ENCODE measurements at places on chromosomes 4 and X. TPM values are rescaled to one million over a fixed set of nuclear protein-coding genes. Genes with fewer than 3 reads are reported as not detected.
A peak's percentile ranks its signal among the peaks of the same experiment; 100 is the strongest.

- DNase-seq, result no peak
- H3K27ac ChIP-seq, result no peak overlapping the region
- H3K4me1 ChIP-seq, result no peaks in the 10 kb centered on the region
- no peaks in the 10 kb centered on the region for H3K36me3 ChIP-seq
- no peak overlapping the region for H3K4me3 ChIP-seq
Observed at GRCh38 chr4:33116871-33117270, 2396.7 kb downstream of the PCDH7 start.

DNA sequence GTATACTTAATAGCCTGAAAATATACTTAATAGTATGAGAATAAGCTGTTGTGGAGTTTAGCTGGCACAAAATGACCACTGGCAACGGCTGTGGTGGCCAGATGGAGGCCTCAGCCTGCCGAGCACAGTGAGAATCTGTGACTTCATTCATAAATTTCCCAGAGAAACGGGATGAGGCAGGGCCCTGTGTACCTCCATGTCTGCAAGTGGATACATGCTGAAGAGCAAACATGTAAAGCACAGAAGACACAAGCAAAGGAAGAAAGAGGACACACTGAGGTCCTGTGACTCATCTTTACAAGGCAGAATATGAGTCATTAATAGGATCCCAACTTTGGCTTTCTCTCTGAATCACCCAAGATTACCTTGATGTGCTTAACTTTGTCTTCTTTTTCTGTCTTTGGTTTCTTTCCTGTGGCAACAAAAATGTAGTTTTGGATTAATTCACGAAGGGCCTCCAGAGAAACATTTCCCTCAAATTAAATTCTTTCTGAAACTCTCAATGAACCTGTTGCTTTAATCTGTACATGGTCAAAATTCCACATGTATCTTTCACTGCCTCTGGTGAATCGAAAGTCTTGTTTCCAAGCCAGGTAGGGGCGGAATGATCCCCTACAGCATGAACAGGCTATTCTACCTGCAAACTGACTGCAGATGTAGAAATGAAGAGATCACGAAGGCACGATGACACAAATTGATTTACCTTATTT, 56.4 kb downstream of the IRF2 start:
- peaks cover 5% of the 10 kb centered on the region for H3K4me1 ChIP-seq
- DNase-seq, result no peak
- H3K4me3 ChIP-seq, result no peak overlapping the region
- H3K36me3 ChIP-seq, result no peaks in the 10 kb centered on the region

GRCh38 chrX:42585842-42586621, 191.9 kb downstream of the PPP1R2C start:
- no peak overlapping the region for H3K4me3 ChIP-seq
- H3K27me3 ChIP-seq, result peaks cover 11% of the 10 kb centered on the region
- no peaks in the 10 kb centered on the region for H3K4me1 ChIP-seq

GRCh38 chr4:17098996-17099395, 200.6 kb upstream of the LDB2 start:
- no peaks in the 10 kb centered on the region for H3K27me3 ChIP-seq
- no peak for DNase-seq
- H3K27ac ChIP-seq, result no peak overlapping the region
- H3K4me1 ChIP-seq, result no peaks in the 10 kb centered on the region
- no peak overlapping the region for H3K4me3 ChIP-seq

GRCh38 chr4:134243742-134244713, 42.4 kb upstream of the PABPC4L start:
- no peaks in the 10 kb centered on the region for H3K36me3 ChIP-seq
- DNase-seq, result no peak
- H3K4me1 ChIP-seq, result no peaks in the 10 kb centered on the region
- H3K27ac ChIP-seq, result no peak overlapping the region
- no peak overlapping the region for H3K4me3 ChIP-seq

GRCh38 chr4:60962286-60962685, 237.8 kb upstream of the ADGRL3 start:
- no peak for DNase-seq
- H3K36me3 ChIP-seq, result no peaks in the 10 kb centered on the region
- H3K27ac ChIP-seq, result no peak overlapping the region
- H3K4me3 ChIP-seq, result no peak overlapping the region
- H3K27me3 ChIP-seq, result no peaks in the 10 kb centered on the region

GRCh38 chr4:121156822-121157769, 7.0 kb downstream of the TNIP3 start:
- no peak overlapping the region for H3K27ac ChIP-seq
- no peak for DNase-seq
- no peaks in the 10 kb centered on the region for H3K4me1 ChIP-seq
- no peaks in the 10 kb centered on the region for H3K27me3 ChIP-seq
- no peaks in the 10 kb centered on the region for H3K36me3 ChIP-seq
- H3K4me3 ChIP-seq, result peak overlapping the region; percentile 66

DNA sequence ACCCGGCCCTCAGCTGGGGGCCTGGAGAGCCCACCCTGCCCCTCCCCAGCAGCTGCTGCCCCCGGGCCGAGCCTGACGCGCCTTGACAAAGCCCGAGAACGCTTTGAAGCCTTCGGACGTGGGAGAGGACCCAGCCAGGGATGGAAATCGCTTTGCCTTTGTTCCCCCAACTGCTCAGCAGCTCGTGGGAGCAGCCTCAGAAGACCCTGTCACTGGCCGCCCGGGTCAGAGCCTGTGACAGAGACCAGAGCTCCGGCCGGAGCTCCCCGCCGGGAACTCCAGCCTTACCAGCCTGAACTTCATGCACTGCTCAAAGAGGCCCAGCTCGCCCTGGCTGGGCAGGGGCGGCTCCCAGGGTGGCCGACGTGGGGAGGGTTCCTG, 2.6 kb upstream of the SLC6A8 start:
- no peak for DNase-seq
- H3K4me3 ChIP-seq, result no peak overlapping the region
- no peak overlapping the region for H3K27ac ChIP-seq

GRCh38 chr4:107718351-107718965, 1.6 kb downstream of the PAPSS1 start:
- no peaks in the 10 kb centered on the region for H3K27me3 ChIP-seq
- H3K4me3 ChIP-seq, result peak overlapping the region; percentile 97
- DNase-seq, result no peak
- peak overlapping the region; percentile 7 for H3K27ac ChIP-seq
- H3K4me1 ChIP-seq, result peaks cover 8% of the 10 kb centered on the region

DNA sequence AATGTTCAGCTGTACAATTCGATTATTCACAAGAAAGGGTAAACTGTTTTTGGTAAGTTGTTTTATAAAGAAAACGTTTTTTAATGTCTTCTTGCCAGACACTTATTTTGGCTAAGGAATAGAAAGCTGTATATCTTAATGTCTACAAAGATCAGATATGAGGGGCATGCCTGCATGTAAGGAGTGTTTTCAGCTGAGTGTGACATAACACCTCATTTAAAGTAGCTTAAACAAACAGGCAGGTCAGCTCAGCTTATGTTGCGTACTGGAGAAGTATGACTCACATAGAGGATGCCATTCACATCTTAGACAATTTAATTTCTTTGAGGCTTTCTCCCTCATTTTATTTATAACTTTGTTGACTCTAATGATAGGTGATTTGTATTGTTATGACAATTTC, 30.4 kb downstream of the LAMTOR3 start:
- H3K27me3 ChIP-seq, result no peaks in the 10 kb centered on the region
- no peaks in the 10 kb centered on the region for H3K36me3 ChIP-seq
- no peaks in the 10 kb centered on the region for H3K4me1 ChIP-seq
- no peak for DNase-seq

GRCh38 chrX:9873952-9874351, 87.7 kb downstream of the SHROOM2 start:
- H3K27ac ChIP-seq, result no peak overlapping the region
- H3K27me3 ChIP-seq, result peaks cover 27% of the 10 kb centered on the region
- no peak for DNase-seq
- no peaks in the 10 kb centered on the region for H3K36me3 ChIP-seq
- H3K4me1 ChIP-seq, result no peaks in the 10 kb centered on the region

DNA sequence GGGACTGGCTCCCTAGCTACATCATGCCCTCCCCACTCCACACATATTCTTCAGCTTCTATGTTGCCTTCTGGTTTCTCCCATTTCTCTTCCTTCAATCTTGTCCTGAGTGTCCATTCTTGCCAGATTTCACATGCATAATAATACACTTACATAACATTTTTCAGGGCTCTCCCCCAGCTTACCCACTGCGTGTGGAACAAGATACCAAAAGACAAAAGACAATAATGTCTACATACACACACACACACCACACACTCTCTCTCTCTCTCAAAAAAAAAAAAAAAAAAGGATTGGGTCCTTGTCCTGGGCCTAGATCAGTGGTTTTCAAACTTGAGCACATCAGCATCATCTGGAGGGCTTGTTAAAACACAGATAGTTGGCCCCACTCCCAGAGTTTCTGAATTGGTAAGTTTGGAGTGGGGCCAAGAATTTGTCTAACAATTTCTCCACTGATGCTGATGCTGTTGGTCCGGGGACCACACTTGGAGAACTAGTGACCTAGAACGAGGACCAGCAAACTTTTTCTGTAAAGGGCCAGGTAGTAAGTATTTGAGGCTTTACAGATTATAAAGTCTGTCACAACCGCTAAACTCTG, 6.5 kb upstream of the SMARCA1 start:
- H3K27me3 ChIP-seq, result no peaks in the 10 kb centered on the region
- no peaks in the 10 kb centered on the region for H3K4me1 ChIP-seq
- H3K36me3 ChIP-seq, result no peaks in the 10 kb centered on the region
- H3K27ac ChIP-seq, result no peak overlapping the region
- no peak for DNase-seq

DNA sequence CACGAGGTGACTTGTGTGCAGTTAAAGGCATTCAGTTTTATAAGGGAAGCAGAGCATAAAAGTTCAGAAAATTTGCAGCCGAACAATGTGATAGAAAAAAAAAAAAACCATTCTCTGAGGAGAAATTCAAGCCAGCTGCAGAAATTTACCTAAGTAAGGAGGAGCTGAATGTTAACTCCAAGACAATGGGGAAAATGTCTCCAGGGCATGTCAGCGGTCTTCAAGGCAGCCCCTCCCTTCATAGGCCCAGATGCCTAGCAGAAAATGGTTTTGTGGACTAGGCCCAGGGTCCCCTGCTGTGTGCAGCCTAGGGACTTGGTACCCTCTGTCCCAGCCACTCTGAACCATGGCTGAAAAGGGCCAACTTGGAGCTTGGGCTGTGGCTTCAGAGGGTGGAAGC, 1764.0 kb downstream of the C4orf33 start:
- H3K27me3 ChIP-seq, result no peaks in the 10 kb centered on the region
- no peaks in the 10 kb centered on the region for H3K4me1 ChIP-seq
- no peak overlapping the region for H3K27ac ChIP-seq

GAGE12H gene
- total RNA-seq, result not detected
